ENCODE measurements at places on chromosomes 4 and X. TPM values are rescaled to one million over a fixed set of nuclear protein-coding genes. Genes with fewer than 3 reads are reported as not detected.

Gene RPS6KA6
- total RNA-seq: 4.5 TPM

Gene RADX
- 3.1 TPM for total RNA-seq

Gene C4orf36
- total RNA-seq: 0.61 TPM

Gene PFKFB1
- total RNA-seq: not detected

Gene IL3RA
- 2.5 TPM for total RNA-seq

Gene SPANXA1
- not detected for total RNA-seq

Gene UGT2B11
- not detected for total RNA-seq

Gene RXFP1
- total RNA-seq: 3.0 TPM

Gene DCAF4L1
- not detected for total RNA-seq

Gene SPANXC
- total RNA-seq: not detected

Gene DUSP21
- not detected for total RNA-seq

Gene TCEAL2
- 5.7 TPM for total RNA-seq

Gene FAM9B
- not detected for total RNA-seq

Gene GPR34
- 2.7 TPM for total RNA-seq

Gene NDST3
- total RNA-seq: not detected

Gene SEC31A
- total RNA-seq: 276 TPM

Gene MAP3K15
- 63.6 TPM for total RNA-seq

Gene CACNA1F
- total RNA-seq: not detected

Gene MAGEA2
- not detected for total RNA-seq

Gene RAB40AL
- 3.1 TPM for total RNA-seq

Gene LRIT3
- total RNA-seq: 0.28 TPM

Gene MAGEC3
- total RNA-seq: not detected

Gene BEX5
- 1.9 TPM for total RNA-seq

Gene LNX1
- total RNA-seq: 8.9 TPM

Gene RTL5
- total RNA-seq: 7.9 TPM

Gene PLP1
- total RNA-seq: 8.4 TPM

Gene GLRA2
- total RNA-seq: 0.34 TPM

Gene MAGEA11
- total RNA-seq: not detected

Gene ASB9
- 2.1 TPM for total RNA-seq

Gene TLR2
- 37.5 TPM for total RNA-seq

Gene HS6ST2
- total RNA-seq: 0.55 TPM

Gene KLHL34
- not detected for total RNA-seq

Gene NAP1L2
- total RNA-seq: 1.8 TPM
